ENCODE measurements at places on chromosomes 11 and 22.

DNA sequence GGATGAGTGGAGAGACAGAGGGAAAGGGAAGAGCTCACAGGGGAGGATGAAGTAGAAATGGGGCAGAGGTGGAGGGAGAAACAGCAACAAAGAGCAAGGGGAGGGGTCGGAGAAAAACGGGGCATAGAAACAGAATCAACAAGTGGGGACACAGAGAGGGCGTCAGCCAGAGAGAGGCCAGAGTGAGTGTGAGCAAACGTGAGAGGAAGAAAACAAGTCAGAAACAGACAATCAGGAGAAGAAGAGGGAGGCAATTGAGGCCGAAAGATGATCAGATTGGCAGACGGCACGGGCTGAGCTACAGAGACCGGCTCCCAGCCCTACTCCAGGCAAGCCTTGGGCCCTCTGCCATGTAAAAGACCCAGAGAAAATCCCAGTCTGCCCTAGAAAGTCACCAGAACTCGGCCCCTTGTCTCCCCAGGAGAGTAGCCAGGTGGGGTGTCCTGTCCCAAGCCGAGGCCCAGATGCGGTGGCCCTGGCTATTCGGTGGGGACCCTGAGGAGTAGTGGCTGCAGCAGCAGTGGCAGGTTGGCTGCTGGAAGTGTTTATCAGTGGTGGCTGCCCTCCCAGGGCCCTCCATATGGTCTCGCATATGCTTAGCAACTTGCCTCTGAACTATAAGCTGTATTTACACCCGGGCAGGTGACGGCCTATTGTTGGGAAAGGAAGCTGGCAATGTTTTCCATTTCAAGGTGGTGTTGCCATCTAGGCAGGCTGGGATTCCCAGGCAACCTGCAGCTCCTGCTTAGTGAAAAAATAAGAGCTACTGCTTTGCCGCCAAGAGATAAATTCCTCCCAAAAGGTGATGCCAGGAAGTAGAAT lies 14.8 kb upstream of the TSPAN18 start:
- DNase-seq = no peak

DNA sequence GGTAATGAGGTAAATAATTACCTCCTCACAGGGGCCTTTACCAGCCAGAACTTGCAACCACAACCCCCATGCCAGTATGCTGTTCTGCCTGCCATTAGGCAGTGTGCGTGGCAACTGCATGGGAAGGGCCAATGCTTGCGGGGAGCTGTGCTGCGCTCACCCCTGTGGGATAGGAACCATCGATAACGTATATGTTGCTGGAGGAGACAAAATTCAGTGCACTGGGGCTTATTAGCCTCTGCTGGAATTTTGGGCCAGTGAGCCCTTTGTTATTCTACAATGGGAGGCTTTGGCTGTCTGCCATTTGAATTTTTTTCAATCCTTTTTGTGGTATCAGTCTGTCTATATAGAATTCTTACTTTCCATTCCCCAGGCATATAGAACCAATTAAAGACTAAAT lies 47.3 kb downstream of the PPP2R1B start:
- DNase-seq = no peak

- no peak for DNase-seq
Measured at GRCh38 chr11:105130189-105130813, 9.3 kb downstream of the CARD18 start.

DNA sequence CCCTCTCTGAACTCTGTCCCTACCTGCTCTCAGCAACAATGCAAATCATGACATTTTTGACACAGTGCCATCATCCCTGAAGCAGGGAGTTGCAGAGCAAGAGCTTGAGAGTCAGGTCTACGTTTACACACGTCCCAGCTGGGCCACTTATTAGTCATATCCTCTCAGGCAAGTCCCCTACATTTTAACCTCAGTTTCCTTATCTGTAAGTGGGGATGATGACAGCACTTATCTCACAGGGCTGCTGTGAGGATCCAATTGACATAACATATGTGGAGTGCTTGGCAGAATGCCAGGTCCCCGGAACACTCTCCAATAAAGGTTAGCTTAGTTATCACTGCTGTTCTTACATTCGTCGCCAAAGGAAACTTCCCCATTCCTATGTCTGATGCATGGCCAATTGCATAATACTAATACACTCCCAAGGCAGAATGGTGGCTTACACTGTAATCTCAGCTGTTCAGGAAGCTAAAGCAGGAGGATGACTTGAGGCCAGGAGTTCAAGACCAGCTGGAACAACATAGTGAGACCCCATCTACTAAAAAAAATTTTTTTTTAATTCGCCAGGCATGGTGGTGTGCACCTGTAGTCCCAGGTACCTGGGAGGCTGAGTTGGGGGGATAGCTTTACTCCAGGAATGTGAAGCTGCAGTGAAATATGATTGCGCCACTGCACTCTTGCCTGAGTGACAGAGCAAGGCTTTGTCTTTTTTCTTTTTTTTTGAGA lies 16.6 kb downstream of the ASCC2 start:
- peak; percentile 64 for DNase-seq

GRCh38 chr22:37017356-37017755 lies 1.9 kb downstream of the TST start:
- no peak for DNase-seq

DNA sequence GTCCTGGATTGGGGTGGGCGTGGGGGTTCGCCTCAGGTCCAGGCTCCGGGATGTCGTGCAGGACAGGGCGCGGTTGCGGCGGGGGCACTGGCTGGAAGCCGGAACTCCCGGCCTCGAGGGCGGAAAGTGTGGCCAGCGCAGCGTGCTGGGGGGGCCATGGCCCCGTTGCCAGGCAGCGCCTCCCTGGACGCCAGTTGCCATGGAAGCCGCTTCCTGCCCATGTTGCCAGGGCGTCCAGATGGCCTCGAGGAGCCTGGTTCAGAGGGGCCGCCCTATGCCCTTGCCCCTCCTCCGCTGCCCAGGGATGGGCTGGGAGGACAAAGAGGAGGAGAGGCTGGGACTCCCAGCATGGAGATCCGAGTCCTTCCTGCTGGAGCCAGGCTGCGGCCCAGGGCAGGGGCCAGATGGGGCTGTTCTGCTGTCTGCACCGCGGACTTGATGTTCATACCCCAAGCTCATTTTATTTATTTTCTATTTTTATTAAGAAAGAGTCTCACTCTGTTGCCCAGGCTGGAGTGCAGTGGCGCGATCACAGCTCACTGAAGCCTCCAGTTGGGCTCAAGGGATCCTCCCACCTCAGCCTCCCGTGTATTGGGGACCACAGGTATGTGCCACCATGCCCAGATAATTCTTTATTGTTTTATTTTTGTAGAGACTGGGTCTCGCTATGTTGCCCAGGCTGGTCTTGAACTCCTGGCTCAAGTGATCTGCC lies 4.6 kb upstream of the CCDC188 start:
- DNase-seq = peak; percentile 77

DNA sequence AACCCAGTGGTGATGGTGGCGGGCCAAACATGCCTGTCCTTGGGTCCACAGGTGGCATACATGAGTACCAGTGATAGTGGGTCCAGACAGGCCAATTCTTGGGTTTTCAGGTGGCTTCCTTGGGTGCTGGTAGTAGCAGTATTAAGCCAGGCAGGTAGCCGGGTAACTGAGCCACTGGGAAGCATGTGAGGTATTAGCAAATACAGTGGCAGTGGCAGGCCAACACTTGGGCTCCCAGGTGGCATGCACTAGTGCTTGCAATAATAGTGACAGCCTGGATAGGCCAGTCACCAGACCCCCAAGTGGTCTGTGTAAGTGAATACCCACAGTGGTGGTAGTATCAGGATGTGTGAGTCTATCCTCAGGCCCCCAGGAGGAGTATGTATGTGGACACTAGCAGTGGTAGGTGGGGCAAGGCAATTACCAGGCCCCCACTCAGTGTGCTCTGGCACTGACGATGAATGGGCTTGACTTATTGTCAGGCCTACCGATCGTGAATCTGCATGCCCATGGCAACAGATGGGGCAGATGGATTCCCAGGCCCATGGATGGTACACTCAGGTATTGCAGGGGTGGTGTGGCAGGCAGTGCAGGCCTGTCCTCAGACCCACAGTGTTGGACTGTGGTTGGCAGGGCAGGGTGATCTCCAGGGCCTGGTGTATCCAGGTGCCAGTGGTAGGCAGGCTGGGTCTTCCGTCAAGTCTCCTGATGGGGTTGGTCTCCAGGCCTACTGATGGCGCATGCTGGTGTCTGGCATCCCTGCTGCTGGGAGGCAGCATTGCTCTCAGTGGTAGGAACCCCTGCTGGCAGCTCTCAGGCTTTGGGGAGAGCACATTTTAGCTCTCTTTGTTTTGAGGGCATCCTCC lies 840.7 kb downstream of the FAM181B start:
- no peak for DNase-seq

DNA sequence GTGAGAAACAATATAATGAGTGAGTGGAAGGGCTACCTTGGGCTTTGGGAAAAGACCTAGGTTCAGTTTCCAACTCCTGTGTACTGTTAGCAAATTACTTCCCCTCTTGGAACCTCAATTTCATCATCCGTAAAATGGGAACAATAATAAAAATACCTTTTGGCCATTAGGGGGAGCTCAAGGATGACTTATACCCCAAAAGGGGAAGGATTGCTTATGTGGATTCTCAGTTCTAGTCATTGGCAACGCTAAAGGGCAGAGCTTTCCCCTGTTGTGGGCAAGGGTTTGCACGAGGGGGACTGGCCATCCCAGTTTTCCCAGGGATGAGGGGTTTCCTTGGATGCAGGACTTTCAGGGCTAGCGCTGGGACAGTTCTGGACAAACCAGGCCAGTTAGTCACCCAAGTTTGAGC lies 3.1 kb upstream of the COMMD9 start:
- DNase-seq = no peak

- no peak for DNase-seq
Measured at GRCh38 chr22:40451210-40451609, 80.8 kb downstream of the SGSM3 start.

DNA sequence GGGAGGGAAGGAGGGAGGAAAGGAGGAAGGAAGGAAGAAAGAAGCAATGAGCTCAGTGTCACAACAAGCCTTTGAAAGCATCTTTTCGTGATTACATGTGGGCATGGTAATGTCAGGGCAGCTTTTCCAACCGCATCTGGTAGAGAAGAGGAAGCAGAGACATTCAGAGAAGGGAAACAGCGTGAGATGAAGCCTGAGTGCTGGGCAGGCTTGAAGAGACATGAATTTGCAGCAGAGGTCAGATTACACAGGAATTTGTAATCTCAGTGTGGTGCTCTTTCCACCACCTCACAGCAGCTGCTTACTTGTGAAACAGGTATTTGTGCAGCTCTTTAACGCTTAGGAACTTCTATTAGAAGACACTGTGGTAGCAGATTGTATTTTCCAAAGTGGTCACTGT lies 289.5 kb upstream of the C11orf87 start:
- no peak for DNase-seq

- DNase-seq = no peak
Measured at GRCh38 chr11:91023731-91024130, 800.9 kb upstream of the CHORDC1 start.

DNA sequence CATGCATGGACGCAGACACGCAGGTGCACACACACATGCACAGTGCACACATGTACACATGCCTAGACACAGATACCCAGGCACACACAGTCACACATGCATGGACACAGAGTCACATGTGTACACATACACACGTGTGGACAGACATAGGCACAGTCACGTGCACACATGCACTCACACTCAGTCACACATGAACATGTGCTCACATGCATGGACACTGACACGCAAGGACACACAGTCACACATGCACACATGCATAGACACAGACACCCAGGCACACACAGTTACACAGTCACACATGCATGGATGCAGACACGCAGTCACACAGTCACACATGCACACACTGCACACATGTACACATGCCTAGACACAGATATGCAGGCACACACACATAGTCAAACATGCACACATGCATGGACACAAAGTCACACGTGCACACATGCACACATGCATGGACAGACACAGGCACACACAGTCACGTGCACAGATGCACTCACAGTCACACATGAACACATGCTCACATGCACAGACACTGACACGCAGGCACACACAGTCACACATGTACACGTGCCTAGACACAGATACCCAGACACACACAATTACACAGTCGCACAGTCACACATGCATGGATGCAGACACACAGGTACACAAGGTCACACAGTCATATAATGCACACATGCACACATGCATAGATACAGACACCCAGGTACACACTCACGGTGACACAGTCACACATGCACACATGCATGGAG lies 16.8 kb downstream of the MUC2 start:
- no peak for DNase-seq

DNA sequence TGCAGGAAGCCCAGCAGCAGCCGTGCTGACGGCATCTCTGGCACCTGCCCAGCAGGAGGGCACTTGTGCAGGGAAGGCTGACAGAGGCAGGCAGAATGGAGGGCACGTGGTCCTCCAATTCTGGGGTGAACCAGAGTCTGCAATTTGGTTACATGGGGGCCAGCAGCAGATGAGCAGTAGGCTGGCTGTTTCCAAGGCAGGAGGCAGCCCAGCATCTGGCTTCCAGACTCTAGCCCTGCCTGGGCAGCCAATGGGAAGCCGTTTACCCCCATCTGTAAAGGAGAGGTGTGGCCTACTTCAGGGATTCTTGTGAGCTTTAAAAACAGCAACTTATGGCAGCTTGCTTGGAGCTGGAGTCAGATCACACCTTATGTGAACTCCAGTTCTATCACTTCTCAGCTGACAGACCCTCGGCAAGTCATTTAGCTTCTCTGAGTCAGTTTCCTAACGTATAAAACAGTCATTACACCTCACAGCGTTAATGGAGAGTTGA lies 27.9 kb upstream of the RASL10A start:
- DNase-seq = no peak

Measured in NCI-H510A (cell line).